Muscle of leg (tissue), 16 donors: ENCODE measurements at places on chromosomes 13 and 19. TPM values are rescaled to one million over a fixed set of nuclear protein-coding genes. Genes with fewer than 3 reads are reported as not detected.

The TMEM59L gene
- total RNA-seq: 3.9 TPM

The DHDH gene
- 0.31 TPM for total RNA-seq

The CEACAM16 gene
- total RNA-seq: 0.62 TPM

The MIR17HG gene
- 6.3 TPM for total RNA-seq

DNA sequence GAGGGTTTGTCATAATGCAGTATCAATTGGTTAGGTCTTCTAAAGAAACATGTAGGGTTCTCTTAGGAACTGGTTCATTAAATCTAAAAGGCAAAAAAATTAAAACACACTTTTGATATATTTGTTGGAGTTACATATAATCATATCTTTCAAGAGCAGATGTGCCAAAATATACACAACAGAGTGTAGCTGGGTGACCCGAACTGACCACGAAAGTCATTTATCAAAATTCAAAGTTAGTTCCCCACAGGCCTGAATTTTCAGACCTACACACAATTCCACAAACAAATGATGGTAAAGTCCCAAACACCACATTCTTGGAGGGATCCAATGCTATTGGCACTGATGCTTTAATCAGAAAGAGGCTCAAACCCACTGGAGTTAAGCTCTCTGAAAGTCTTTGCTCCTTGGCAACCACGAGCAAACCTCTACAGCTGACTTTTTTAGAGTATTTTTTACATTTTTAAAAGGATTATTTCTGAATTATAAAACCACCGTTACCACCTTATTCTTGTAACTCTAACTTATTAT lies 50.9 kb downstream of the IRS2 start:
- H3K4me1 ChIP-seq: no peaks in the 10 kb centered on the region
- DNase-seq: no peak
- no peaks in the 10 kb centered on the region for H3K36me3 ChIP-seq

GRCh38 chr19:57682226-57682766 lies 519 bp downstream of the ZNF551 start:
- no peak for DNase-seq
- H3K36me3 ChIP-seq: peaks cover 41% of the 10 kb centered on the region
- H3K4me3 ChIP-seq: peak overlapping the region; percentile 72

DNA sequence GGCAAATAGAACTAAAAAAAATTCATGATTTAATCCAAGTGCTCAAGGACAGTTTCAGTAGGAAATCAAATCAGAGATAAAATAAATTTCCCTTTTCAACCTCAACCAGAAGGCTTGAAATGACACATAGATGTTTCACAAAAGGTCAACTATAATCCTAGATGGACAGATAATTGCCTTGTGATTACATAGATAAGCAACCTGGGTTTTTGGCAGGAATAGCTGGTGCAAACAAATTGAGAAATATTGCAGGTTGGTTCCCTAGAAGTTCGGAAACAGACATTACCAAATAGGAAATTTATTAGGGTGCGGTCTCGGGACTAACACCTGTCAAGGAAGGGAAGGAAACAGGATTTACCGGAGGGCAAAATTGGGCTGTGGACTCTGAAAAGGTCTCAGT lies 497.5 kb downstream of the COG6 start:
- H3K27me3 ChIP-seq: no peaks in the 10 kb centered on the region
- peaks cover 2% of the 10 kb centered on the region for H3K4me1 ChIP-seq
- H3K4me3 ChIP-seq: no peak overlapping the region
- DNase-seq: no peak

GRCh38 chr13:37492741-37493514 lies 105.6 kb downstream of the POSTN start:
- peaks cover 5% of the 10 kb centered on the region for H3K4me1 ChIP-seq
- H3K27me3 ChIP-seq: no peaks in the 10 kb centered on the region
- H3K4me3 ChIP-seq: no peak overlapping the region
- peak overlapping the region; percentile 26 for H3K27ac ChIP-seq

GRCh38 chr13:90834700-90835099 lies 512.8 kb upstream of the MIR17HG start:
- H3K4me3 ChIP-seq: no peak overlapping the region
- H3K4me1 ChIP-seq: no peaks in the 10 kb centered on the region
- H3K27ac ChIP-seq: no peak overlapping the region
- H3K27me3 ChIP-seq: no peaks in the 10 kb centered on the region
- no peak for DNase-seq

DNA sequence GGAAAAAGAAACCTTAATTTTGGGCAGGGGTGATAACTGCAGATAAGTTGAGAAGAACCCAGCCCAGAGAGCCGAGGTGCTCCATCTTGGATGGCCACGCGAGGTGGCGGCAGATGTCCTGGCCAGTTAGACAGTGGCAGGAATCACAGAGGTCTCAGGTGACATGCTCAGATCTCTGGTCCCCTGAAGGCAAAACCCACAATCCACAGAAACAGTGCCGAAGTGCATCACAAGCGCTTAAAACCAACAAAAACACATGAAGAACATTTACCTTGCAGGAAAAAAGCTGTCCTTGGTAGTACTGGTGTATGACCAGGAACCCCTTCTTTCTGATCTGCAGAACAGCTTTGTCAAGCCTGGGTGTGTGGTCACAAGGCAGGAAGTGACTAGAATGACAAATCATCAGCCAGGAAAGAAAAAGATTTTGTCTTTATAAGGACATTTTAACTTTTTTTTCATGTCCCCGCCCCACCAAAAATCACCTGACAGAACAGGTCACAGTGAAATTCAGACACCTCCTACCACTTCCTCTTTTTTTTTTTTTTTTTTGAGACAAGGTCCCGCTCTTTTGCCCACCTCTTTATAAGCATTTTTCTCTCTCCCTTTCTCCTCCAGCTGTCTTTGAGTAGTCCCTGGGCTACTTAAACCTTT lies at the start of gene LCP1:
TSS of gene LCP1 (minus strand) at position 338 of the 651 bp plus-strand sequence. CDS start 22,515 bp downstream, outside the sequence.
- DNase-seq: peak; percentile 42
- H3K36me3 ChIP-seq: no peaks in the 10 kb centered on the region
- H3K27me3 ChIP-seq: no peaks in the 10 kb centered on the region

DNA sequence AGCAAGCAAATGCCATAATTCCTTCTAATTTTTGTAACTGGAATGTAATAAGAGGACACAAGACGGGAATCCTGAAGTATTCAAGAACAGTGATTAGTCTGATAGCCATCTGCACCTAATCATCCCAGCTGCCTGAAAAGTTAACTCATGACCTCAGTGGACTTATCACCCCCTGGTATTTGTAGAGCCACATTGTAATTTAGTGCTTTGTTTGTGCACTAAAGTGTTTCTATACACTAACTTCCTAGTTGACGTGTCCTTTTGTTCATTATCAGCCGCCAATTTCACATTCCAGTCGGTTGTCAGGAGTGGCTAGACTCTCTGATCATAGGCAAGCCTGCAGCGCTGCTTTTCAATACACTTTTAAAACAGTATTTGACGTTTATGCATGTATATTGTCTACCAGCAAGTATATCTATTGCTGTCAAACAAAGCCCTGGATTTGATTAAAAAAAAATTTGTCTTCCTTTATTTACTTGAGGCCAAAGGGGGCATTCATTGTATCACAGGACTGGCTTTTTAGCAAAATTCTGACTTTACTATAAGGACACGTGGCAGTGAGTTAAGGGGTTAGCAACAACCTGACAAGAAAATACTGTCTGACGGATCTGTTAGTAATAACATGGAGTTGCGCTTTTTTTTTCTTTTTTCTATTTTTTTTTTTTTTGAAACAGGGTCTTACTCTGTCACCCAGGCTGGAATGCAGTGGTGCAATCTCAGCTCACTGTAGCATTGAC lies 10.4 kb upstream of the SOX21 start:
- H3K36me3 ChIP-seq: no peaks in the 10 kb centered on the region
- no peak for DNase-seq
- H3K27me3 ChIP-seq: peaks cover 8% of the 10 kb centered on the region
- H3K4me1 ChIP-seq: no peaks in the 10 kb centered on the region
- H3K27ac ChIP-seq: no peak overlapping the region
- H3K4me3 ChIP-seq: no peak overlapping the region

DNA sequence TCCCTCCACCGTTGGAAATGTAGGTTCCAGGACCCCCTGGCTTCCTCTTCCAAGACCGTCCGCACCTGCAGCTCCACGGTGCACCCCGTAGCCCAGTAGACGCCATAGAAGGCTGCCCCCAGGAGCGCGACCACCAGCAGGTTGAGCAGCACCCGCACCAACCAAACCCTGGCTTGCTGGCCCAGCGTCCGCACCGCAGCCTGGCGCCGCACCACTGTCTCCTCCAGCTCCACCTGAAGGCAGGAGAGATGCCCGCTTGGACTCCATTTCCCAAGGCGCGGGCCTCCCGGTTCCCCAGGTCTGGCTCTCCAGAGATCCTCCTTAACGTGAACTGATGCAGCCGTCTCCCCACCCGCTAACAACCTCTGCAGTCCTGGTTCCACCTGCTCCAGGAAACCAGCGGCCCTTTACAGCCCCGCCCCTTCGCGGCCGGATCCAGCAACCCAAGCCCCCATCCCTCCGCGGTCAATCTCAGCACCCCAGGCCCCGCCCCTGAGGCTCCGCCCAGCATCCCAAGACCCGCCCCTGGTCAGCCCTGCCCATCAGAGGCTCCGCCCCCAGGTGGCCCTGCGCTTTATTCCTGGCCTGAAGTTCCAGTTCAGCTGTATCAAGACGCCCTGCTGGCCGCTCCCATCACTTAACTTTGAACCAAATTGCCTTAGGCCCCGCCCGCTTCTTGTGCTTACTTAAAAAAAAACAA lies 5.0 kb upstream of the LENG1 start:
- H3K27ac ChIP-seq: no peak overlapping the region
- peaks cover 24% of the 10 kb centered on the region for H3K4me1 ChIP-seq
- no peaks in the 10 kb centered on the region for H3K36me3 ChIP-seq
- no peak for DNase-seq
- no peak overlapping the region for H3K4me3 ChIP-seq

DNA sequence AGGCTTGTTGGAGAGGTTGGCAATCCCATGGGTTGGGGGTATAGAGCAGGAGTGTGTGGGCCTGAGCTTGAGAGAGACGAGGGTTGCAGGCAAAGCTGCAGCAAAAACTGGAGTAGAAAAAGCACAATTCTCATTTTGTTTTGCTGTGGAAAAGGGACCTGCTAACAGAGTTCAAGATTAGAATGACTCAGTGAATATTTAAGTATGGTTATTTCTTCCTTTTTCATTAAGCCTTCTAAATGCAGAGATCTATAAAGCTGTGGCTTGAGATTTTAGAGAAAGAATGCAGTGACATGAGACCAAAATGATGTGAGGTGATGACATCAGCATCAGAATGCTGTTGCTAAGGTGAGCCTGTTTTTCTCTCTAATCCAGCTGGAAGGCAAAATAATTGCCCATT lies 10.8 kb upstream of the MBNL2 start:
- H3K4me3 ChIP-seq: no peak overlapping the region
- no peak for DNase-seq

DNA sequence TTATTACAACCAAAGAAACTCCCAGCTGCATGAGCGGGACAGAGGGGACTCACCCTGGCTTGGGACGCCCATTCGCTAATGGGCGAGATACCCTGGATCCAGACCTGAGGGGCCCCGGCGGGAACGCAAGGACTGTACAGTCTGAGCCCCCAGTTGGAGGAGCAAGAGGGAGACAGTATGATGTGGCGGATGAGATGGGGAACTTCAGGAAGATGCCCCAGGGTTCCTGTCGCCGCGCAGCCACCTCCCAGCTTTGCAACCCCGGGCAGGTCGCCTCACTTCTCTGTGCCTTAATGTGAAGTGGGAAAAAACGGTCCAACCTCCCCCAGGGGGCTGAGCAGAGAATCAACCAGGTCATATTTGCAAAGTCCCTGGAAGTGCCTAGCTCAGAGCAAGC lies 2.5 kb downstream of the NPAS1 start:
- no peaks in the 10 kb centered on the region for H3K36me3 ChIP-seq
- no peak overlapping the region for H3K4me3 ChIP-seq
- peaks cover 23% of the 10 kb centered on the region for H3K4me1 ChIP-seq

- DNase-seq: no peak
- H3K27me3 ChIP-seq: no peaks in the 10 kb centered on the region
- no peak overlapping the region for H3K4me3 ChIP-seq
- peaks cover 44% of the 10 kb centered on the region for H3K36me3 ChIP-seq
Measured at GRCh38 chr19:58477871-58478270, 1.7 kb downstream of the ZNF446 start.

- H3K4me1 ChIP-seq: no peaks in the 10 kb centered on the region
- H3K4me3 ChIP-seq: no peak overlapping the region
- H3K27me3 ChIP-seq: no peaks in the 10 kb centered on the region
- H3K27ac ChIP-seq: no peak overlapping the region
Measured at GRCh38 chr13:23289917-23290357, 109.2 kb downstream of the SGCG start.
